ENCODE measurements at places on chromosomes 16 and 17.

GRCh38 chr16:491220-491919 is 36.1 kb upstream of the CAPN15 start:
- DNase-seq: no peak

DNA sequence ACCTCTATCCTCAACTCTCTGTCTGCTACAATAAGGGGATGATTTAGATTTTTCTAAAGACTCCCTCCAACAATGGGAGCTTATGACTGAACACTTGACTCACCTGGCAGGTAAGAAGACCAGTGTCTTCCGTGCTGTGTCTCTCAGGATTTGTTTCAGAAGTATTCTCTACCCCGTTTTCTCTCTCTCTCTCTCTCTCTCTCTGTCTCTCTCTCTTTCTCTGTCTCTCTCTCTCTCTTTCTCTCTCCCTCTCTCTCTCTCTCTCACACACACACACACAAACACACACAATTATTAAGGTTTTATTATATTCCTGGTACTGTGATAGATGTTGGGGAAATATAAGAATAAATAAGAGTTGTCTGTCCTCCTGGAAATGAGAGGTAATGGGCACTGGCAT is 263.9 kb downstream of the TOX3 start:
- no peak for DNase-seq

- DNase-seq: peak; percentile 64
Observed at GRCh38 chr17:17919169-17920107, 52.8 kb downstream of the TOM1L2 start.

DNA sequence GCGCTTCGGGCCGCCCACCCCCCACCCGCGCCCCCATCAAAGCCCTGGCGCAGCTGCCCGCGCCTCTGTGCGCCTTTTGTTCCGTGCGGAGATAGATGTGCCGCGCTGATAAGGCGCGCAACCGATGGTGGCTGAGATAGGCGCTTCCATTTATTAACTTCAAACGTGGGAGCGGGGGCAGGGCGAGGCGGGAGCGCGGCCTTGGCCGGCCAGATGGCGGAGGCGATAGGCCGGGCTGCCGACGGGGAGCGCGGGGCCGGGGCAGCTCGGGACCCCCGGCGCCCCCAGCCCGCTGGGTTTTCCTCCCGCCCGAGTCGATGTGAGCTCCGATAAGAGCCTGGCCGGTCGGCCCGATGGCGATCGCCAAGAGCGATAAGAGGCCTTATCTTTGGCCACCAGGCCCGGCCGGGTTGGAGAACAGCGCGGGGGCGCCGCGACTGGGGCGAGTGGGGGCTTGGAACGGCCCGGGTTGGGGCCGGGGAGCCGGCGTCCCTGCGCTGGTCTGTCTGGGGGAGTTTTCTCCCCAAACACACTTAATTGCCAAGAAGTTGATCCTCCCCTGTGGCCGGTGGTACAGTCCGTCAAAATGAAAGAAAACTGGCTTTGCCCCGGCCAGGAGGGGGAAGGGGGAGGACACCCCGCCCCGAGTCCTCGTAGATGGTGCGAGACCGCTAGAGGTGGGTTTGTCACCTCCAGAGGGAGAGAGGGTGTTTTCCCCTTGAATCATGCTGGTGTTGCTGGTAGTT is 2.7 kb downstream of the ZFPM1 start:
- DNase-seq: peak; percentile 90

- DNase-seq: no peak
Observed at GRCh38 chr17:5283571-5284315, 1.7 kb downstream of the RABEP1 start.

- DNase-seq: no peak
Observed at GRCh38 chr16:50526249-50526648, 21.9 kb upstream of the NKD1 start.

DNA sequence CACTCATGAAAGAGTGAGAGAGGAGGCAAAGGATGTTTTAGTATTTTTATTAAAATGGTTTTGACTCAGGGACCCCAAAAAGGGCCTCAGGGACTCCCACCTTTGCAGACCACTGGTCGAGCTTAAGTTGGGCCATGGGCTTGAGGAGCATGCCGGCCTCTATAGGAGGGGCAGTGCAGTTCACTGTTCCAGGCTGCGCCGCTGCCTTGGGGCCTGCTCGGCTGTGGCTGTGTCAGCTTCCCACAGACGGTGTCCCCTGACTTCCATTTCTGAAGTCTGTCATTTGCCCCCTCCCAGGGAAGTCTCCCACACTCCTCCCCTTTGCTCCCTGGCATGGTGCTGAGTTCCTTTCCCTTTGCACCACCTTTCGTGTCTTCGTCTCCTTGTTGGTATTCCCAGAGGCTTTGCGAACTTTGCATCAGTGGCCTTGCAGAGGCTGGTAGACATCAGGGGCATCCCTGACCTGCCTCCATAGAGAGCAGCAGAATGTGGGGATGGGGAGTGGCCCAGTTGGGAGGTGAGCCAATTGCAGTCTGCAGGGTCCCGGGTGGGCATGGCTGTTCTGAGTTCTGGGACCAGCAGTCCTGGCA is 17.1 kb downstream of the MPRIP start:
- DNase-seq: no peak

- DNase-seq: no peak
Observed at GRCh38 chr16:85753976-85754375, 3.1 kb upstream of the C16orf74 start.

DNA sequence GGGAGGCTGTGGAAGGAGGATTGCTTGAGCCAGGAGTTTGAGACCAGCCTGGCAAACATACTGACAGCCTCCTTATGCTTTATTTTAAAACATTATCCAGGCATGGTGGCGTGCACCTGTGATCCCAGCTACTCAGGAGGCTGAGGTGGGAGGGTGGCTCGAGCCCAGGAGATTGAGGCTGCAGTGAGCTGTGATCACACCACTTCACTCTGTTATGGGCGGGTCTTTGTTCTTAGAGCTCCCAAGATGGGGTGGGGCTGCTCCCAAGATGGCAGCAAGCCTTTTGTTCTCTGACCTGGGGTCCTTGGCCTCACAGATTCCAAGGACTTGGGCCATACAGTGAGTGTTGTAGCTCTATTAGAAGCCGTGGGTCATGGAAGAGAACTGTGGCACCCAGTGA is 26.1 kb upstream of the ST6GALNAC2 start:
- DNase-seq: no peak

DNA sequence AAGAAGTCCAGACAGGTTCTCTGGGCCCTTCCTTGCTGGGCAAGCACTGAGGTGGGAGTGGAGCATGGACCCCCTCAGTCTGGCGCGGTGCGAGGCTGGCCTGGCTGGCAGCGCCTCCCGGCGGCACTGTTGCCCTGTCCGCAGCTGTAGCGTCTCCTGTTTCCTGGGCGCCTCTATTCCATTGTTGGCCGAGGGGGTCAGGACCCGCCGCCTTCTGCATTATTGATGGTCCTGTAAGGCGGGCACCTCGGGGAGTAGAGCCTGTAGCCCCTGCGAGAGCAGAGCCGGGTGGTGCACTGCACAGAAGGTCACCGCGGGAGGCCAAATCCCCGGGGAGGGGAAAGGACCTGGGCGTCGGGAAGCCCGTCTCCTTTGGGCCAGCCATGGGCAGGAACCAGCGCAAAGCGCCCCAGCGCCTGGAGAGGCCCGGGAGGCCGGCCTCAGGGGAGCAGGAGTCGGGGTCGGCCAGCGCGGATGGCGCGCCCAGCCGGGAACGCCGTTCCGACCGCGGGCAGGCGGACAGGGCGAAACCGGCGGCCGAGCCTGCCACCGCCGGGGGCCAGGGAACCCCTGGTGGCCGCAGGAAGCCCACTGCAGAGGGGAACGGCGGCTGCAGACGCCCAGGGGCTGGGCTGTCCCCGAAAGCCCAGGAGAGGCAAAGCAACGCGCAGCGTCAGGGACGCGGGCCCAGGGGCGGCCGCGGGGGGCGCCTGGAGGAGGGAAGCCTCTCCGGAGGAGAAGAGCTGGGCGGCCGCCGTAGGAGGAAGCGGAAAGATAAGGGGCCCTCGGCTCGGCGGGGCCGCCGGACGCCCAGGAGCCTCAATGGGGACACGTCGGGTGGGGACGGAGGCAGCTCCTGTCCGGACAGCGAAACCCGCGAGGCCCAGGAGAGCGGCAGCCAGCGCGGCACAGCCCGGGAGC is at the start of gene MYO15B:
Gene MYO15B (plus strand): TSS at position 126 of the 921 bp plus-strand sequence. CDS start 258 bp downstream, at position 384.
- peak; percentile 81 for DNase-seq

- DNase-seq: no peak
Observed at GRCh38 chr16:19374402-19374801, 43.3 kb upstream of the TMC5 start.

GRCh38 chr16:83717308-83717707 is 90.5 kb upstream of the HSBP1 start:
- no peak for DNase-seq

DNA sequence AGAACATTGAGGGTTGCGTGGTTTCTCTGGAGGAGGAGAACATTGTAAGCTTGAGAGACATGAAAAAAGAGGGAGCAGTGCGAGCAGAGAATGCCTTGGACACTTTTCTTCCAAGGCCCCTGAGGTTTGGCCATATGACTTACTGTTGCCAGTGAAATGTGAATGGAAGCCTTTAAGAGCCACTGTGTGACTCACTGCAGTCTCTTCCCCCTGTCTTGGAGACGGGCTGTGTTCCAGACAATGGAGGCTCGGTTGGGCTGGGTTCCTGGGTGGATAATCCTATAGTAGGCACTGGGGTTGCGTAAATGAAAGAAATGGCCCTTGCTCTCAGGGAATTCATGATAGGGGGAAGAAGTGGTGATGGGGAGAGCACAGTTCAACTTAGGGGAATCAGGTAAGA is 75.5 kb downstream of the SHISA9 start:
- DNase-seq: no peak

DNA sequence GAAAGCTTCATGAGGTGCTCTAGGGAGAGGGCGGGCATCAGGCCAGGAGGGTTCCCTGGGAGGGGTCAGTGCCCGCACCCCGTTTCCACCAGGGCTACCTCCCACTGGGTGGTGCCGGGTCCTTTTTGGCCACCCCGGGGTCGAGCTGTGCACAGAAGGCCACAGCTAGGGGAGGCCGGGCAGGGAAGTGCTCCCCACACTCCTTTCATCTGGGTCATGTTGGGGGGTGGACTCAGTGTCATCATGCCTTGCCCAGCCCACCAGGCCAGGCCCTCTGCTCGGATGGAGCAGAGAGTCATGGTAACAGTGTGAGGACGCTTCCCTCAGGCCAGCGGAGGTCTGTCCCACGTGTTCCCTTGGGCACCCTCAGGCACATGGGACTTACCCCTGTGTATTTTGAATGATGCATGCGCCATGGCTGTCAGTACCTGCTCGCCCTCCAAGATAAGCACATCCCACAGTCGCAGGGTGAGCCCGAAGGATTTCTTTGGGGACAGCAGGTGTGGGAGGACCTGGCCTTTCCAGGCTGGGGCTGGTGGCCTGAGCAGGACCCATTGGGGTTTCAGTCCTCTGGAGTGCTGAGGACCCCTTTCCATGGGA is 46.4 kb downstream of the TNFRSF13B start:
- DNase-seq: no peak

GRCh38 chr16:86665319-86665675 is 86.9 kb downstream of the FOXL1 start:
- DNase-seq: no peak

GRCh38 chr16:3087243-3088235 is 11.6 kb downstream of the ZSCAN10 start:
- DNase-seq: no peak

GRCh38 chr17:36524428-36524876 is 10.2 kb downstream of the MYO19 start:
- no peak for DNase-seq
